Psoas muscle (tissue), 8 donors: ENCODE measurements at places on chromosomes 5 and 9.

DNA sequence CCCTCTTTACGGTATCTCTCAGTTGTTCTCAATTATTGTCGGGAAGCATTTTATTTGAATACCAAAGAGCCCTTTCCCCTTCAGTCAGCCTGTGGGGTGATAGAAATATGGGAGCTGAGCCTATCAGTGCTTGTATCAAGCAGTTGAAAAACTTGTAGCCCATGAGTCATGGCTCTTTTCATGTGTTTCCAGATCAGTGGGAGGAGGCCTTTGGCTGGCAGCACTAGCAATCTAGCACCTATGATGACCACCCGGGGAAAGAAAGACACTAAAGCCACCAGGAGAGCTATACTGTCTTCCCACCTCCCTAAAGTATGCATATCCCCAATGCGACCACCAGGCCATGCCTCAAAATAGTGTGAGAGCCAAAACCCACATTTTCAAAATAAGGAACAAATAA is 696.9 kb upstream of the C9orf72 start:
- DNase-seq = no peak

DNA sequence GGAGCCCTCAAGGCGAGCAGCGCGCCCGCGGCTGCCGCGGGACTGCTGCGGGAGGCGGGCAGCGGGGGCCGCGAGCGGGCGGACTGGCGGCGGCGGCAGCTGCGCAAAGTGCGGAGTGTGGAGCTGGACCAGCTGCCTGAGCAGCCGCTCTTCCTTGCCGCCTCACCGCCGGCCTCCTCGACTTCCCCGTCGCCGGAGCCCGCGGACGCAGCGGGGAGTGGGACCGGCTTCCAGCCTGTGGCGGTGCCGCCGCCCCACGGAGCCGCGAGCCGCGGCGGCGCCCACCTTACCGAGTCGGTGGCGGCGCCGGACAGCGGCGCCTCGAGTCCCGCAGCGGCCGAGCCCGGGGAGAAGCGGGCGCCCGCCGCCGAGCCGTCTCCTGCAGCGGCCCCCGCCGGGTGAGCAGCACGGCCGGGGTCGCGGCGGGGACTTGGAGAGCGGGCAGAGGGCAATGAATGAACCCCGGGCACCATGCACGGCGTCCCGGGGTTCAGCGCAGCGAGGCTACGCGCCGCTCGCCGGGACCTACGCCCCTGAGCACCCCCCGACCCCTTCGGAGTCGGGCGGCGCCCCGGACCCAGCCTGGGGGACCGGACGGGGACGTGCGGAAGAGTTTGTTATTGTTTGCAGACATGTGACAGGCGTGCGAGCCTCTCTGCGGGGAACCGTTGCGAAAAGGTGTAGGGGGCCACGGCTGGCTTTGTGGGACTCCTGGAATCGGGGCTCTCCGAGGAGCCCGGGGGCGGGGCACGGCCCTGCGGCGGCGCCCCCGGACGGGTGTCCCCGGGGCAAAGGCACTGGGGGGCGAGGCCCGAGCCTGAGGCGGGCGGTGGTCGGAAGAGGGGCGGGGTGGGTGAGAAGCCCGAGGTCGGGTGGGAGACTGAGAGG is 553 bp downstream of the MAP3K1 start:
- peak; percentile 41 for DNase-seq

- no peak for DNase-seq
These were observed 421.5 kb upstream of the PTGER4 start for GRCh38 chr5:40258222-40258621.

DNA sequence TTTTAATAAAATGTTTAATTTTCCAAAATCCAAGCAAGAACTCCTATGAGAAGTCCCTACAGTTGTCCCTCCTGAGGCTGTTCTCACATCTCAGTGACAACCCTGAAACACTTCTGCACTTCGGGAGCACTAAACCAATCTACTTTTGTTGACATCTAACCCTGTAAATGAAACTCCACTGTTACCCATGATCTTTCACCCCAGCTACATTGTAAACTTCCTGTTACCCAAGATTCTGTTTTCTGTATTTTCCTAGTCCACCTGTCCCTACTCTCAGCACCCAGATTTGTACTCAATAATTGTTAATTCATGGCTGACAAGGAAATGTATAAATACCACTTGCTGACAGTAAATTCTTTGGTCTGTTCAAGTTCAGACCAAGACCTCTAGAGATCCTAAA is 153.7 kb downstream of the NR2F1-AS1 start:
- DNase-seq = no peak

- DNase-seq = no peak
These were observed 638 bp downstream of the DIRAS2 start for GRCh38 chr9:90641884-90642487.
